Activated CD4-positive, alpha-beta memory T cell treated with anti-CD3 and anti-CD28 coated beads, Interleukin-2, amount 10 ng/mL, durations not matched to agents 7 days and 5 days (primary cell): ENCODE measurements at places on chromosomes 1 and 21. TPM values are rescaled to one million over a fixed set of nuclear protein-coding genes. Genes with fewer than 3 reads are reported as not detected.

TSPEAR gene
- total RNA-seq = not detected

DNA sequence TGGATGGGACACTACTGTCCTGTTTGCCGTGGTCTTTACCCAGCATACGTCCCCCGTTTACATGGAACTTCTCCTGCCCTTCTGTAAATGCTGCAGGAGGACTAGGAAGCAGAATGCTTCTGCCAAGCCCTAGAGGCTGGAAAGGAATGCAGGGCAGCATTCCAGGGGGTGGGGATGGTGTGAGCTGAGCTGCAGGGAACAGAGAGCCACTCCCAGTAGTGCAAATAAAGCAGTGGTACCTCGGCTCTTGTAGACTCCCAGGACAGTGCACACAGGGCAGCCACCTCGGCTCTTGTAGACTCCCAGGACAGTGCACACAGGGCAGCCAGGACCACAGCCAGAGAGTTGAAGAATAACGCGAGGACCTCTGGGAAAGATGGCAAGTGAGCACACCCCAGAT is 35.4 kb downstream of the PTPRU start:
- no peaks in the 10 kb centered on the region for H3K4me1 ChIP-seq
- peaks cover 40% of the 10 kb centered on the region for H3K27me3 ChIP-seq
- no peak overlapping the region for H3K27ac ChIP-seq
- H3K36me3 ChIP-seq = no peaks in the 10 kb centered on the region
- no peak overlapping the region for H3K4me3 ChIP-seq
- DNase-seq = no peak

- no peak for DNase-seq
- H3K4me3 ChIP-seq = no peak overlapping the region
- no peaks in the 10 kb centered on the region for H3K4me1 ChIP-seq
- no peak overlapping the region for H3K27ac ChIP-seq
- H3K36me3 ChIP-seq = no peaks in the 10 kb centered on the region
Observed at GRCh38 chr1:227131193-227131592, 187.1 kb downstream of the CDC42BPA start.

GRCh38 chr1:154418062-154418921 is 13.1 kb downstream of the IL6R start:
- DNase-seq = no peak
- H3K27me3 ChIP-seq = no peaks in the 10 kb centered on the region
- H3K27ac ChIP-seq = peak overlapping the region; percentile 77
- peaks cover 2% of the 10 kb centered on the region for H3K36me3 ChIP-seq
- no peak overlapping the region for H3K4me3 ChIP-seq
- peaks cover 55% of the 10 kb centered on the region for H3K4me1 ChIP-seq

DNA sequence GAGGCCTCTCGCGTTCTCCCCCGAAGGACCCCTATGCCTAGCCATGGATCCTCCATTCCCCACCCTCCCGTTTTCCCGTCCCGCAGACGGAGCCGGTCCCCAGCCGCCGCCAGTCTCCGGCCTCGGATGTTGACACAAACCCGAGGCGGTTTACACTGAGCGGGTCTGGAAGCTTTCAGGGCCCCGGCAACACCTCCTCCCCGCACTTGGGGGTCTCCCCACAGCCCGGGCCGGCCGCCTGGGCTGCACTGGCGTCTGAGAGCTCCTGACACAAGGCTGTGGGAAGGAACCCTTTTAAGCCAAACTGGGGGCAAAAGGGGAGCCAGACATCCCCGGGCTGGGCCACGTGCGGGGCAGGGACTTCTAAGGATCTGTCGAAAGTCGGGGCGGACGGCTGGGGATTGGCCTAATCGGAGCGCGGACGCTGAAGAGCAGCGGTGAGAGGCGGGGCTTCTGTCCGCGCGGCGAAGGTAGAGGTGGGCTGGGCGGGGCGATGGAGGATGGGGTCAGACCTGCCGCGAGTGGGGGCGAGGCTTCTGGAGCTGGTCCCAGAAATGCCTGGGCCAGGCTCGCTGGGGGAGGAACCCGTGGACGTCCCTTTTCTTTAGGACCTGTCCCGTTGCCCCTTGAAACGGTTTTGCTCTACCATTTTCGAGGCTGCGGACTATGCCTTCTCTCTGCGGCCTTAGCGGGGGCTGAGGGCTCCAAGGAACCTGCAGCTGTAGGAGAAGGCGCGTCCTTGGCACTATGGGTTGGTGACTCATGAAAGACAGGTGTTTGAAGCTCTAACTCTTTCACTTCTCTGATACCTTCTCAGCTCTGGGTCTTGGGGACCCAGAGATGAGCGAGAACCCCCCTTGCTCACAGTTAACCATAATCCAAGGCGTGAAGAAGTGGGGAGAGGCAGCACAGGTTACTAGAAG is 1.2 kb upstream of the HPCAL4 start:
- peaks cover 28% of the 10 kb centered on the region for H3K4me1 ChIP-seq
- H3K27ac ChIP-seq = no peak overlapping the region
- peaks cover 53% of the 10 kb centered on the region for H3K27me3 ChIP-seq
- H3K36me3 ChIP-seq = no peaks in the 10 kb centered on the region

- DNase-seq = no peak
- H3K4me3 ChIP-seq = no peak overlapping the region
- no peak overlapping the region for H3K27ac ChIP-seq
- H3K27me3 ChIP-seq = peaks cover 22% of the 10 kb centered on the region
- no peaks in the 10 kb centered on the region for H3K36me3 ChIP-seq
Observed at GRCh38 chr1:175116903-175117302, 49.3 kb downstream of the TNN start.

- peaks cover 23% of the 10 kb centered on the region for H3K36me3 ChIP-seq
- H3K4me3 ChIP-seq = no peak overlapping the region
- no peak for DNase-seq
- H3K4me1 ChIP-seq = no peaks in the 10 kb centered on the region
- no peak overlapping the region for H3K27ac ChIP-seq
- H3K27me3 ChIP-seq = no peaks in the 10 kb centered on the region
Observed at GRCh38 chr1:150309758-150310508, 11.4 kb upstream of the PRPF3 start.

GNG4 gene
- total RNA-seq = 0.18 TPM

DENND2D gene
- total RNA-seq = 210 TPM

TMEM51 gene
- not detected for total RNA-seq

DNA sequence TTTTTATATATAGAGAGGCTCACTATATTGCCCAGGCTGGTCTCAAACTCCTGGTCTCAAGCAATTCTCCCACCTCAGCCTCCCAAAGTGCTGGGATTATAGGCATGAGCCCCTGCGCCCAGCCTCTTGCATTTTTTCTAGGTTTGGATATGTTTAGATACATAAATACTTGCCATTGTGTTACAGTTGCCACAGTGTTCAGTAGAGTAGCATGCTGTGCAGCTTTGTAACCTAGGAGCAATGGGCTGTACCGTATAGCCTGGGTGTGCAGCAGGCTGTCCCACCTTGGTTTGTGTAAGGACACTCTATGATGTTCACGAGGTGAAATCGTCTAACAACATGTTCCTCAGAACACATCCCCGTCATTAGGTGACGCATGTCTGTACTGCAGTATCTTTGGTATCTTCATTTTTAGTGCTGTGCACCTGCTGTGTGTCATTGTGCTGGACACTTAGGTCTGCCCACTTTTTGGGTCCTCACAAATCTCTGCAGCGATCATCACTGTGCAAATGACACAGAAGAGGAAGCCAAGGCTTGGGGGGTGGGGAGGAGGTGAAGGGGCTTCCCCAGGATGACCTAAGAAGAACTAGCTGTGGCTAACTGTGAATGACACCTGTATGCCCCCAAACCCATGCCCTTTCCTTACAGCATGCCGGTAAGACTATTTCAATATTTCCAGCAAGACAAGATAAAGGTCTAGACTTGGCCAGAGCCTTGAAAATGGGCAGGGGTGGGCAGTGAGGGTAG is 44.5 kb downstream of the SDC3 start:
- no peak for DNase-seq
- no peak overlapping the region for H3K4me3 ChIP-seq
- H3K27me3 ChIP-seq = peaks cover 38% of the 10 kb centered on the region
- no peaks in the 10 kb centered on the region for H3K36me3 ChIP-seq
- H3K27ac ChIP-seq = no peak overlapping the region

DNA sequence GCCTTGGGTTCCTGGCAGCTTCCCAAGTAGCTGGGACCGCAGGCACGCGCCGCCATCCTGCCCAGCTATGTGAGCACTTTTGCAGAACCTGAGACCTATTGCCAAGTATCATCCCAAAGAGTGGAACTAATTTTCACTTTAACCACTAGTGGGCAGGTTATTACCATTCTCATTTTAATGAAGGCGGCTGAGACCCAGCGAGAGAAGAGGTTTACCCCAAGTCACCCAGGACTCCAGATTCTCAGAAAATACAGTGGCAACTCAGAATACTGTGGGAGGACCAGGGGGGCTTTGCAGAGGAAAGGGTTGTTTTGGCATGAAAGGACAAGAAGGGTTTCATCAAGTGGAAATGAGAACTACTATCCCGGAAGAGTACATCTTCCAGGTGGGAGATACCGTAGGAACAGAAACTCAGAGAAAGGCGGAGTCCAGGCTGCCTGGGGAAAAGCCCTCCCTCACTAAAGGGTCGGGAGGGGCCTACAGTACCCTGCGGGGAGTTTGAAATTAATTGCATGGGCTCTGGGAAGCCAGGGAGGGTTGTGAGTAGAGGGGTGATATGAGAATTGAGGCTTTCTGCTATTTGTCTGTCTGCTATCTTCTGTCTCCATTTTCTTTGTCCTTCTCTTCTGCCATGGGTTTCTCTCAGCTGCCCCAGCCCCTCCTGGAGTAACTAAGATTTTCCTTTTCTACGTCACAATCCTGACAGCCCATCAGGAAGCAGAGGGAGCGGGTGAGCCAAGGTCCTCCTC is 7.2 kb upstream of the SEMA4A start:
- H3K27me3 ChIP-seq = no peaks in the 10 kb centered on the region
- peak overlapping the region; percentile 68 for H3K27ac ChIP-seq
- peaks cover 29% of the 10 kb centered on the region for H3K4me1 ChIP-seq
- peak; percentile 54 for DNase-seq
- peak overlapping the region; percentile 23 for H3K4me3 ChIP-seq

DNA sequence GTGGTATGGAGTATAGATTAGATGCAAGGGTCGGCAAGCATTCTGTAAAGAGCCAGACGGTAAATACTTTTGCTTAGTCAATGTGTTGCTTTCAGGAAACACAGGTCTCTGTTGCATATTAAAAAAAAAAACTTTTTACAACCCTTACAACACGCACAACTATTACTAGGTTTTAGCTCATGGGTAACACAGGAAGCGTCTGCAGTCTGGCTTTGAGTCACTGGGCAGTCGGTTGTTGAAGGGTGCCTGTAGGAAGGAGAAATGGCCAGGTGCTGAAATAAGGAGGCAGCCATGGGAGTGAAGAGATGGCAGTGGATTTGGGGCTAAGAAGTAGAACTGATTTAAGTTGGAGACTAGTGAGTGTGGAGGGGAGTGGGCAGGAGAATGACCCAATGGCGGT is 192.1 kb downstream of the KCNJ6 start:
- H3K27me3 ChIP-seq = no peaks in the 10 kb centered on the region
- H3K27ac ChIP-seq = no peak overlapping the region

GRCh38 chr1:93102142-93102541 is 23.1 kb downstream of the MTF2 start:
- no peak overlapping the region for H3K27ac ChIP-seq
- DNase-seq = no peak
- no peaks in the 10 kb centered on the region for H3K27me3 ChIP-seq
- no peak overlapping the region for H3K4me3 ChIP-seq
- peaks cover 45% of the 10 kb centered on the region for H3K36me3 ChIP-seq

DNA sequence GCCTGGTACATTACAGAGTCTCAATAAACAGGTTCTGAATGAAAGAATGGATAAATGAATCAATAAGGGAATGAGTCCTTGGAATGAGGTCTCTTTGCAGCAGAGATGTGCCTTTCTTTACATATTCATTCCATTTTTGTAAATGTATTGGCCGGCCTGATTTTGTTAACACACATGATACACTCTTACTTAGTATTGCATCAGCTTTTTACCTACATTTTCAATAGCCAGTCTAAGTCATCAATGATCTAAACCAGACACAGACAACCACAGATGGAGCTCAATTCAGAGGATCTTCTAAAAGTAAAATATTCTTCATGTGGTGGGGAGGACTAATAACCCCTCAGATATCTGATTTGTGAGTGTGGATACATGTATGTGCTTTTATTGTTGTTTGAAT is 653.1 kb downstream of the LMO4 start:
- no peaks in the 10 kb centered on the region for H3K4me1 ChIP-seq
- no peak overlapping the region for H3K4me3 ChIP-seq
- no peak overlapping the region for H3K27ac ChIP-seq

- no peak overlapping the region for H3K27ac ChIP-seq
- H3K4me1 ChIP-seq = peaks cover 74% of the 10 kb centered on the region
- H3K27me3 ChIP-seq = no peaks in the 10 kb centered on the region
- no peak for DNase-seq
Observed at GRCh38 chr1:244843148-244843978, 7.9 kb downstream of the COX20 start.

DNA sequence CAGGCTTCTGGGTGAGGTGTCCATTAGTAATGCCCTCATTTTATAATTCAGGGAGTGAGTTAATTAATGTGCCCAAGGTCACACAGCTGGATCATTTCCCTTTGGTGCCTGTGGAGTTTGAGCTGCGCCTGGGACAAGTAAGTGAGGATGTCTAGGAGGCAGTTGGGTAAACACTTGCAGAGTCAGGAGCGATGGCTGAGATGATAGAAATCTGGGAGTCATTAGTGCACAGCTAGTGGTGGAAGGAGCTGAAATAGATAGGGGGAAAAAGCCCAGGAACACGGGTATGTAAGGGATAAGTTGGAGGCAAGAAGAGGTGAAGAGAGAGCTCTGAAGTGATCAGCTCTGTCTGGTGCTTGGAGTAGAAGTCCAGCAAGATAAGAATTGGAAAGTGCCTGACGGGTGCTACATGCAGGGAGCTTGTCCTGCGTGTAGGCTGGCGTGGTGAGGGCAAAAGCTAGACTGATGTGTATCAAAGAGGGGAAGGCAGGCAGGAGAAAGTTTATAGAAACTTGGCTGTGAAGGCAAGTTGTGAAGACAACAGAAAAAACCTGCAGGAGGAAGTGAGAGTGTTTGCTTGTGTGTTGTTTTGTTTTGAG is 1.7 kb upstream of the SCAF4 start:
- no peak for DNase-seq
- no peaks in the 10 kb centered on the region for H3K4me1 ChIP-seq
- no peak overlapping the region for H3K27ac ChIP-seq
- peaks cover 4% of the 10 kb centered on the region for H3K27me3 ChIP-seq
- H3K4me3 ChIP-seq = no peak overlapping the region
- H3K36me3 ChIP-seq = no peaks in the 10 kb centered on the region

DNA sequence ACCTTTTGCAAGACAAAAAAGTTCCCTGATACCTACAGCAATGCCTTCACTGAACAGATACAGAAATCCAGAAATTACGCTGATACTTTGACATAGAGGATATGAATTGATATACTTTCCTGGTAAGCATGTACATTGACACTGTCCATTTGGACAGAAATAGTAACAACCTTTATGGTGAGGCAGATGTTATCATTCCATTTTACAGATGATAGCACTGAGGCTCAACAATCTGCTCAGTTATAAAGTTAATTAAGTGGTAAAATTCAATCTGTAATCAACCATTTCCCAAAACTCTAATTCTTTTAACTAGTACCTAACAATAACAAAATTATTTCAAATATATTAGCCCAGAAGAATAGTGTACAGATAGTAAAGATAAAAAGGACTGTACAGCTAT is 20.6 kb downstream of the SCAF4 start:
- no peak for DNase-seq
- no peak overlapping the region for H3K4me3 ChIP-seq
- no peaks in the 10 kb centered on the region for H3K27me3 ChIP-seq
- peaks cover 3% of the 10 kb centered on the region for H3K36me3 ChIP-seq
- H3K4me1 ChIP-seq = peaks cover 31% of the 10 kb centered on the region

- DNase-seq = no peak
- no peak overlapping the region for H3K4me3 ChIP-seq
- no peaks in the 10 kb centered on the region for H3K27me3 ChIP-seq
Observed at GRCh38 chr1:205770618-205771017, 4.7 kb downstream of the RAB29 start.

RHOU gene
- total RNA-seq = 4.5 TPM
